ENCODE measurements at places on chromosomes 3 and 15. TPM values are rescaled to one million over a fixed set of nuclear protein-coding genes. Genes with fewer than 3 reads are reported as not detected.

CHRM5 gene
- not detected for total RNA-seq

SLC9C1 gene
- not detected for total RNA-seq

GRCh38 chr3:125519678-125520562 lies at the start of gene SNX4:
Gene SNX4, minus strand, starts transcription at chr3:125520202. Its CDS starts 30 bp downstream, at chr3:125520172.
- peak; percentile 95 for DNase-seq

- peak; percentile 15 for DNase-seq
These were observed 1560.4 kb downstream of the OTOL1 start for GRCh38 chr3:163056874-163057497.

GRCh38 chr3:10462641-10463532 lies 42.5 kb downstream of the ATP2B2 start:
- no peak for DNase-seq
